ENCODE measurements at places on chromosomes 11 and 22.

- no peak for DNase-seq
Observed at GRCh38 chr22:24009227-24010017, 1.7 kb upstream of the CABIN1 start.

DNA sequence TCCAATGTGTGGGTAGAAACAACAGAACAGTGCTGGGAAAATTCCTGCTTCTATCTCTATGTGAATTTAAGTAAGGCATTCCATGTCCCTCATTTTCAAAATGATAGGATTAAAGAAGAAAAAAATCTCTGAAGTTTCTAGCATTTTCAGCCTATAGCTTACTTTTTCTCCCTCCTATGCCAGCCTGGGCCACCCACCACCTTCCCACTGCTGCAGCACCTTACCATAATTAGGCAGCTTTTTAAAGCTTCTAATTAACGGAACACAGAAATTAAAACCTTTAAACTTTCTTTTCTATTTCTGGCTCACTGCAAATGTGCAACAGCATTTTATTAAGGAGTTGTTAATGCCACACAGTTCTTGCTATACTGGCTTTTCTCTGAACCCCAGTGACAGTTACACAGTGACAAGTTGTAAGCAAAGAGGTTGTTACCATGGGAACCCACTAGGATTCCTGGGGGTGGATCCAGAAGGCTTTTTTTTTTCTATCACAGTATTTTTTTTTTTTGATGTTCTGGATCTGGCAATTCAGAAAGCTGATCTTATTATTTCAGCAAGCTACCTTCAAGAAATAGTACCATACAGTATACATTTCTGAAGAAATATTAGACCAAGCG lies 20.2 kb downstream of the CELF1 start:
- no peak for DNase-seq

DNA sequence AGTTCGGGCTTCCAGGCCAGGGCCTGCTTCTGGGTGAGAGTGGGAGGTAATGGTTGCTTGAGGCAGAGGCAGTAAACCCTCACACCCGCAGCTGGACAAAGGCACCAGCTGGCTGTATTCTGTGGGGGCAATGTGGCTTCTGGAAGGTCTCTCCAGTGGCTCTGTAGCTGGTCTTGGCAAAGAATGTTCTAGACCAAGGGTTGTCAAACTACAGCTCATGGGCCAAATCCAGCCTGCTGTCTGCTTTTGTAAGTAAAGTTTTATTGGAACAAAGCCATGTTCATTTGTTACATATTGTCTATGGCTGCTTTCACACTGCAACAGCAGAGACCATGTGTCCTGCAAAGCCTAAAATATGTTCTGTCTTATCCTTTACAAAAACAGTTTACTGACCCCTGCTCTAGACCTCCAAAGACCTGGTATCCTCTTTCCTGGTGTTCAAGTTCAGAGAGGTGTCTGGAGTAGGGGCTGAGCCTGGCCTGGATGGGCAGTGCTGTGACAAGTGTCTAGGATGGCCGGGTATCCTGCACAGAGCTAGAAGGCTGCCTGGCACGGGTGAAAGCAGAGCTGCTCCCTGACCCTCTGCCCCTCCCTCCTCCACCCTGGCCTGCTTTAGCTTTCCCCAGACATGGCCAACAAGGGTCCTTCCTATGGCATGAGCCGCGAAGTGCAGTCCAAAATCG lies 3.4 kb downstream of the TAGLN start:
- no peak for DNase-seq

DNA sequence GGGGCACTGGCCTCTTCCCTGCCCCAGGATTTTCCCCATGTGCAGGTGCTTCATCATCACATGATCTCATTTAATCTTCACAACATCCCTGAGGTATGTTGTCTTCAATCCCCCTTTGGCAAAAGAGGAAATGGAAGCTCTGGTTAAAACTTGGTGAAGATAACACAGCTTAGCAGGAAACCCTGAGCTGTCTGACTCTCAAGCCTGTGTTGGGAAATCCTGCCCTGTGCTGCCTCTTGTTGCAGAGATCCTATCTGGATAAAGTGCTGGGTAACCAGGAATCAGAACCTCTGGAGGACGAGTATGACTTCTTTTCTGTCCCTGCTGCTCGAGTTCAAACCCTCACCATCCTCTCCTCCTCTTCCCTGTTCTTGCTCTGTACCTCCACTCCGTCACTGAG lies 13.1 kb upstream of the E2F8 start:
- no peak for DNase-seq

- no peak for DNase-seq
Observed at GRCh38 chr11:130219148-130219547, 59.6 kb downstream of the ST14 start.

- no peak for DNase-seq
Observed at GRCh38 chr22:23243006-23243573, 62.8 kb downstream of the BCR start.

DNA sequence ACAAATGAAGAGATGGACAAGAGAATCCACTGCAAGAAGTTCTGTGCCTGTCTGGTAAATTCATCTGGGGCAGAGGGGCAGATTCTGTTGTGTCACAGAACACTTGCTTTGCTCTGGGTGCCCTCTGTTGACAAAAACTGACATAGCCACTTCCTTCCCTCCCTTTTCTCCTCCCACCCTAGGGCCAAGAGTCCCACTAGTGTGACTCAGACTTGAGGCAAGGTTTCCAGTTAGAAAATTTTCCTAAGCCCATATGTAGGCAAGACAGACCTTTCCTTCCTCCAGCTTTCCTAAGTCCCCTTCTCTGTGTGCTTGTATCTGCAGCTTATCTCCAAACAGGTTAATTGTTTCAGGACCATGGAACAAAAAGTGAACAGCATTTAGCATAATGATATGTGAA lies 106.8 kb downstream of the RBFOX2 start:
- peak; percentile 72 for DNase-seq

GRCh38 chr11:5621580-5621979 lies 3.2 kb upstream of the TRIM34 start:
- DNase-seq: no peak

DNA sequence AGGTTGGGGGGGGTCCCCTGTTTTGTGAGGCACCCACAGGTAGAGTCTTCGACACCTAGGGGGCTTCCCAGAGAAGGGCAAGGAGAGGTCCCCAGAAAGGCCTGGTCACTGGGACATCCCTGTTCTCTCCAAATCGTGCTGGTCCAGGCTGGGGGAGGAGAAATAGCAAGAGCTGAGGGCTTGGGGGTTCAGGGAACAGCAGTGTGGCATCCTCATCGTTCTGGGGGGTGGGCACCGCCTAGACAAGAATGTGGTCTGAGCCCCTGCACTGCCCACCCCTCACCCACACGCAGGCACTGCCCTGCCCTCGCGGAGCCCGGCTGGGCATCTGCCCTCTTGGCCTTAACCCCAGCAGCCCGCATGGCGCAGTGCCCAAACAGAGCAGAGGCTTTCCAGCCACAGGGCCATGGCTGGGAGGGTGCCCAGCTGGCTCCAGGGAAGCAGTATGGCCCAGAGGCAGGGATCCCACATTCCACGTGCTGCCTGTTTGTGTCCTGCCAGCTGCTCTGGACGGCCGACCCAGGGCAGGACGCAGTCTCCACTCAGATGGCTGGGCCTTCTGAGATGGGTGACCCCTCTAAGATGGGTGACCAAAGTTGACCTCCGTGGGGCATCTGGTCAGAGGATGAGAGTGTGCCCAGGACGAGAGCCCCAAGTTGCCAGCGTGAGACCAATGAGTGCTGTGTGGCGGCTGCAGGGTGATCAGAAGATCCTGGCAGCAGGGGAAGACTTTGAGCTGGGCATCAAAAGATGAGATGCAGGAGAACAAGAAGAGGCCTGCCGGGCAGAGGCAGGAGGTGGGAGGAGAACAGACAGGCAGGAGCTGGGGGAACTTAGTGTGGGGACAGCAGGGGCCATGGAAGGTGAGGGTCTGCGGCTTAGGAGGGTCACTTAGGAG lies 14.4 kb downstream of the SCARF2 start:
- DNase-seq: no peak

- DNase-seq: no peak
Observed at GRCh38 chr11:125585487-125585886, 7.2 kb upstream of the STT3A start.

GRCh38 chr11:1336836-1337646 lies 27.6 kb upstream of the TOLLIP start:
- DNase-seq: no peak

- no peak for DNase-seq
Observed at GRCh38 chr11:35262056-35262455, 123.1 kb downstream of the CD44 start.

DNA sequence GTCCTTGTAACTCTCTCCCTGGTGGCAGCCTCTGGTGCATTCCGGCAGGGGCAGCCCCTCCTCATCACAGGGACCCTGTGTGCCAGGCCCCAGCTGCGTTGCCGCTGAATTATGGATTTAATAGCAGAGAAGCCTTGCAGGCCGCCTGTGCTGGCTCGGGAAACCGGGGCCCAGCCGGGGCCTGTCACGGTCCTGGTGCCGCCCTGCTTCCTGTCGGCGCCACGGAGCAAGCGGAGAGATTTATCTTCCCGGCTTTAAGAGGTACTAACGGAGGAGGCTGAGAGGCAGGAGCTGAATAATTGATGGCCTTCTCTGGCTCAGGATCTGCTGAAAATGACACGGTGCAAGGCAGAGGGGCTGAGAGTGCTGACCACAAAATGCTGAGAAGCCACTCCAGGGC lies 54.0 kb upstream of the CCDC188 start:
- no peak for DNase-seq

DNA sequence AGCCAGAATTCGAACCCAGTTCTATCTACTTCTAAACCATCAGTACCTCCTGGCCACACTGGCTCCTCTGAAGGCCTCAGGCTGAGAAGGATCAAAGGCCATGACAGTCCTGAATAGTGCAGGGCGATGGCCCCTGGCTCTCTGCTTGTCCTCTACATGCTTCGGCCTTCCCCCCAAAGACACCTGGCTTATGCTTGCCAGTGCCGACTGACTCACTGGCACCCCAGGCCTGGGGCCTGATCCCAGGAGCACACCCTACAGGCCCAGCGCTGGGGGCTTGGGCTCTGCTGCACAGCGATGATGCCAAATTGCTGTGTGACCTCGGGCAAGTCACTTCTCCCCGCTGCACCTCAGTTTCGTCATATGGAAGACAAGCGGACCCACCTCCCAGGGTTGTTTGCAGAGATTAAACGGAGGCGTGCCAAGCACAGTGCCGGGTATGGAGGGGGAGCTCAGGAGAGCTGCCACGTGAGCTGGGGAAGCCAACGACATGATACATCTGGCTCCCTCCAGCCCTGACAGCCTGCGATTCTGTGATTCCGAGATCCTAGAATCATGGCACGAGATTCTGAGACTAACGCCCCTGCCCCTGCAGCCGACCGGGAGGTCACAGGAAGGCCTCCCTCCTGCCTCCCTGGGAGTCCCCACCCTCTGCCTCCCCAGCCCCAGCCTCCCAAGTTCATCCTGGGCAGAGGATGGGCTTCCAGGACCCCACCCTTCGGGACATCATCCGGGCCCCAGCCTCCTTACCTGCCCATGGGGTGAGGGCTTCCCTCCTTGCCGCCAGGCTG lies 1.0 kb downstream of the SSTR3 start:
- no peak for DNase-seq

DNA sequence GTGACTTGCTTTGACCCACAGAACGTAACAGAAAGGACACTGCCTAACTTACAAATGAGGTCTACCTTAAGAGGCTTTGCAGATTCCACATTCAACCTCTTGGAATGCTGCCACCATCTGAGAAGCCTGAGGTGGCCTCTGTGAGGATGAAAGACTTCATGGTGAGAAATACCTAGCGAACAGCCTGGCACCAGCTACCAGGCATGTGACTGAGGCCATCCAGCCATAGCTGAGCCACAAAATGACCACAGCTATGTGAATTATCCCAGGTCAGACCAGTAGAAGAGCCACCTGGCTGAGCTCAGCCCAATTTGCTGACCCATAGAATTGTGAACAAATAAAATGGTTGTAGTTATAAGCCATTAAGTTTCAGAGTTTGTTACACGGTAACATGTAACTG lies 37.5 kb downstream of the PPARA start:
- DNase-seq: peak; percentile 84

DNA sequence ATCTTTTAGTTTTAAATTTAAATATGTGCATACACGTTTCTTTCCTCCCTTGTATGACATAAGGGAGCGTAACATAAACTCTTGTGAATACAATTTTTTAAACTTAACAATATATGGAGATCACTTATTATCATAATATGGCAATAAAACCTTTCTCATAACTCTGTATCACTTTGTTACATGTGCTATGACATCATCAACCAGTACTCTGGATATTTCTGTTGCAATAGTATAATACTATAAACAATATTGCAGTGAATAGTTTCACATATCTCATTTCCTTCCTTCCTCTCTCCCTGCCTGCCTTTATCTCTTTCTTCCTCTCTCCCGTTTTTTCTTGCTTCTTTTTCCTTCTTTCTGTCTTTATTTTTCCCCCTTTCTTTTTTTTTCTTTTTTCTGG lies 1278.0 kb upstream of the CNTN5 start:
- DNase-seq: no peak

GRCh38 chr11:111312076-111312475 lies 13.7 kb downstream of the POU2AF3 start:
- no peak for DNase-seq

- DNase-seq: no peak
Observed at GRCh38 chr11:9790703-9791102, 126.8 kb downstream of the SWAP70 start.

- DNase-seq: no peak
Observed at GRCh38 chr22:48429446-48430020, 1398.1 kb downstream of the BRD1 start.

GRCh38 chr11:8711895-8712442 lies 29.4 kb downstream of the RPL27A start:
- no peak for DNase-seq

Data from SW480 (cell line).